ENCODE measurements at places on chromosomes 16 and 17. TPM values are rescaled to one million over a fixed set of nuclear protein-coding genes. Genes with fewer than 3 reads are reported as not detected.

The FBXW10 gene
- polyA plus RNA-seq, result not detected

The HBQ1 gene
- polyA plus RNA-seq, result not detected

The PAGR1 gene
- polyA plus RNA-seq, result 59.6 TPM

The CD79B gene
- polyA plus RNA-seq, result 1,452 TPM

The HEATR9 gene
- not detected for polyA plus RNA-seq

The CCL4 gene
- polyA plus RNA-seq, result 8.4 TPM

The SGCA gene
- 2.9 TPM for polyA plus RNA-seq

The PCYT2 gene
- polyA plus RNA-seq, result 20.0 TPM

The HP gene
- polyA plus RNA-seq, result not detected

The CNTROB gene
- polyA plus RNA-seq, result 11.0 TPM

The C16orf74 gene
- polyA plus RNA-seq, result 39.7 TPM

The NUTF2 gene
- polyA plus RNA-seq, result 111 TPM

The CACNG1 gene
- polyA plus RNA-seq, result not detected

The MT3 gene
- polyA plus RNA-seq, result not detected

The RNF40 gene
- 56.0 TPM for polyA plus RNA-seq

The CA5A gene
- not detected for polyA plus RNA-seq

The TEKT5 gene
- polyA plus RNA-seq, result not detected

The ABCA10 gene
- not detected for polyA plus RNA-seq

The LPO gene
- polyA plus RNA-seq, result not detected

The TOM1L1 gene
- not detected for polyA plus RNA-seq

The SCNN1B gene
- 0.24 TPM for polyA plus RNA-seq

The SOST gene
- polyA plus RNA-seq, result not detected

The TMIGD1 gene
- not detected for polyA plus RNA-seq

The C16orf96 gene
- 0.05 TPM for polyA plus RNA-seq

The ATP6V0A1 gene
- polyA plus RNA-seq, result 17.2 TPM

The PSMD12 gene
- 30.1 TPM for polyA plus RNA-seq

The KRTAP16-1 gene
- polyA plus RNA-seq, result not detected

The SRL gene
- not detected for polyA plus RNA-seq

The PMP22 gene
- not detected for polyA plus RNA-seq

The SLC13A2 gene
- polyA plus RNA-seq, result not detected

The GAST gene
- not detected for polyA plus RNA-seq

The CCDC78 gene
- 0.74 TPM for polyA plus RNA-seq

The SP6 gene
- polyA plus RNA-seq, result not detected

The SBK1 gene
- polyA plus RNA-seq, result 0.68 TPM

The C17orf50 gene
- polyA plus RNA-seq, result not detected

The CCDC57 gene
- polyA plus RNA-seq, result 34.1 TPM

The HAP1 gene
- not detected for polyA plus RNA-seq

The FAM83G gene
- polyA plus RNA-seq, result 6.8 TPM

The PIRT gene
- polyA plus RNA-seq, result not detected

The KRT28 gene
- polyA plus RNA-seq, result not detected

The EDC4 gene
- 18.6 TPM for polyA plus RNA-seq

The AGRP gene
- not detected for polyA plus RNA-seq

The MEOX1 gene
- not detected for polyA plus RNA-seq

The SDR42E2 gene
- 0.20 TPM for polyA plus RNA-seq

The HS3ST6 gene
- not detected for polyA plus RNA-seq

The TP53TG3E gene
- polyA plus RNA-seq, result not detected

The PIPOX gene
- polyA plus RNA-seq, result 0.15 TPM

The MYH13 gene
- polyA plus RNA-seq, result not detected

The BANP gene
- 37.3 TPM for polyA plus RNA-seq

The GAS2L2 gene
- not detected for polyA plus RNA-seq

The DRC7 gene
- not detected for polyA plus RNA-seq

The CCL7 gene
- polyA plus RNA-seq, result not detected

The CDH16 gene
- not detected for polyA plus RNA-seq

Data from IgD-negative memory B cell (primary cell).